Suppressor macrophage treated with lipopolysaccharide for 1 hour (primary cell): ENCODE measurements at places on chromosomes 5 and 9.

DNA sequence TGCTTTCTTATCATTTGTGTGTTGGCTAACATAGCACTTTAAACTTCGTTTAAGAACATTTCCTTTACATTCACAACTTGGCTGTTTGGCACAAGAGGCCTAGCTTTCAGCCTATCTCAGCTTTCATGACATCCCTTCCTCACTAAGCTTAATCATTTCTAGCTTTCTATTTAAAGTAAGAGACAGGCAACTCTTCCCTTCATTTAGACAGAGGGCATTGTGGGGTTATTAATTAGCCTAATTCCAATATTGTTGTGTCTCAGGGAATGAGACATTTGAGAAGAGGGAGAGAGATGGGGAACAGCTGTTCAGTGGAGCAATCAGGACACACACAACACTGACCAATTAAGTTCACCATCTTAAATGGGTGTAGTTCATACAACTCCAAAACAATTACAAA is 51.0 kb upstream of the OR2K2 start:
- no peak for DNase-seq

DNA sequence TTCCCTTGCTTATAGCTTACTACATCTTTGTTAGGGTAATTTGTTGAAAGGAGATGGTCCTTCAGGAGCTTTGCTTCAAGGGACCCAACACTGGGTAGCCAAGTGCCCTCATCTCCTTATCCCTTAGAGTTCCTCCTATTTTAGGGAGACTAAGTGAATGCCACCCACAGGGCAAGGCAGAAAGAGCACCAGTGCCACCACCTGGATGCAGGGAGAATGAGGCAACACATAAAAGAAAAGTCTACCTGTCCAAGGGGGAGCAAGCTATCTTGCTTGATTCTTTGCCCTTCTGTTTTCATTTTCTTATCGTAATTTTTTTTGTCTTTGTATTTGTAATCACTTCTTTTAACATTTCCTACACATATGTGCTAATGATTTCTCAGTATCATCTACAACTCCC is 205.5 kb downstream of the NPR3 start:
- DNase-seq = peak; percentile 2

DNA sequence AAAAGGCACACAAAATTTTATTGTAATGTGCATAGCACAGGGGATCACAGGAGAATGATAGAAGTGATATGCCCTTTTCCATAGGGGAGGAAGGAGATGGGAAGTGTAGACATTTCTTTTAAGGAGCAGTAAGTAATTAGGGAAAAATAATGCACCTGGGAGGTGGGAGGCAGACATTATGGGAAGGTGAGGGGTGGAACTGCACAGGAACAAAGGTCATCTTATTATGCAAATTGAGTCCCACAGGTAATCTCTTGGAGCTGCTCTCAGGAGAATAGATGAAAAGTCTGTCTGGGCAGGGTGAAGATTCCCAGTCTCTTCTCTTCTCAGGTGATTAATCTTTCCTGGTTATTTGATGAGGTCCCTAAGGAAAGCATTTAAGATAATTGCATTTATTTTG is 331.5 kb downstream of the ENC1 start:
- no peak for DNase-seq

GRCh38 chr9:129368444-129368978 is 190.4 kb upstream of the IER5L start:
- no peak for DNase-seq

DNA sequence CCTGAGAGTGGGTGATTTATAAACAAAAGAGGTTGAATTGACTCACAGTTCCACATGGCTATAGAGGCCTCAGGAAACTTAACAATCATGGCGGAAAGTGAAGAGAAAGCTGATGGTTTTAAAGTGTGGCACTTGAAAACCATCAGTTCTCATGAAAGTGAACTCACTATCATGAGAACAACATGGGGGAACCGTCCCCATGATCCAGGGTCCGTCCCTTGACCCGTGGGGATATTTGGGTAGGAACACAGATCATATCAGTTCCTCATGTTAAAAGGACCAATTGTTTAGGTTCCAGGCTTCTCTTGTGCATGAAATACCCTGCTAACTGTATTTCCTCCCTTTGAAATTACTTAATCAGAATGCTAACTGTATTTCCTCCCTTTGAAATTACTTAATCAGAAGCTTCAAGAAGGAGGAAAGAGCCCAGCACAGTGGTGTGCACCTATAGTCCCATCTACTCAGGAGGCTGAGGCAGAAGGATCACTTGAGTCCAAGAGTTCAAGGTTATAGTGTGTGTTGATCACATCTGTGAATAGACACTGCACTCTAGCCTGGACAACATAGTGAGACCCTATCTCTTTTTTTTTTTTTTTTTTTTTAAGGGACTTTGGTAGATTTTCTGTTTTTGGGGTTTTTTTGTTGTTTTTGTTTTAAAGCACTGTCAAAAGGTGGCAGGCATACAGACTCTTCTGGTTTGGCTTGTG is 24.8 kb downstream of the TTC1 start:
- no peak for DNase-seq

- no peak for DNase-seq
Measured at GRCh38 chr5:55960779-55961178, 34.0 kb downstream of the IL6ST start.

DNA sequence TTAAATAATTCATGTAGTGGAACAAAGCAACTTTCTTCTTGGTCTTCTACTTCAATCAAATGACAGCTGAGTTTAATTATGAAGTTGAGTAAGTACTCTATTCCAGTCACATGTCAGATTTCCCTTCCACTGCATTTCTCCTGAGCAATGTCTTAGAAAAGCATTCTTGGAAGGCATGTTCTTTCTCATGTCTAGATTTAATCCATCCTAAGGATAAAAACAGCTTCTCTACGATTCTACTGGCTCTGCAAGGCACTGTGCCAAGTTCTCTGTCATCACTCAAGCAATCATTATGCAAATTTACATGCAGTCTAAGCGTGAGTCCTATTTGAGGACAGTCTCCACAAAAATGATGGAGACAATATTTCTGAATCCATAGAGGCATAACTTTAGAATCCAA is 142.4 kb downstream of the YIPF5 start:
- DNase-seq = no peak

DNA sequence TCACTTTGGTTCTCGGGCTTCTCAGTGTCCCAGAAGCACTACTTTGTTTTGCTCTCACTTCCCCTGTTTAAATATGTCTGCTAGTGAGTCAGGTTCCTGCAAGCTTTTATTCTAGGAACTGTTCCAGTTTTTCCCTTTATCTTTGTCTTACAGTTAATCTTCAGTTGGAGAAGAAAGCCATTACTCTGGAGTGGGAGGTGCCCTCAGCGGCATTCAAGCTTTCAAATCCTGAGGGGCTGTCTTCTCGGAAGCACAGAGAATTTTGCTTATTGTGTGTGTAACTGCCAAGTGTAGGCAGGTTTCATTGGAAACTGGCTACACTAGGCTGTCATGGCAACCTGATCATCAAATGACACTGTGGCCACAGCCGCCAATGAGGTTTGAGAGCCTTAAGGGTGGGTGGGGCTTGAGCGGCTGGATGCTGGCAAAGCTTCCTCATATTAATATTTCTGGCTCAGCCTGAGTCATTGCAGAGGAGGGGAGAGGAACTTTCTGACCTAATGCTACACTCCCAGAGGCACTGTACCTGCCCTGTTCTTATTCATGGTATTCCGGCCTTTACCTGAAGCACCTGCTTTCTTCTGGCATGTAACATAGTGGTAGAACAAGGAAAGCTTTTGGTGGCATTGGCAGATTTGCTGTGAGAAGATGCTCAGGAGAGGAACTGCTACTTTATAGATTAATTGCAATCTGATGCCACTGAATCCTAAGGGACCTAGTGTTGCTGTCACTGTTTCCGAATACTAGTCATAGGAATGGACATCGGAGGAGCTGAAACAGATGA is 26.3 kb downstream of the SLC25A25 start:
- DNase-seq = peak; percentile 93

GRCh38 chr9:70079417-70080037 is 35.9 kb downstream of the MAMDC2 start:
- DNase-seq = no peak

DNA sequence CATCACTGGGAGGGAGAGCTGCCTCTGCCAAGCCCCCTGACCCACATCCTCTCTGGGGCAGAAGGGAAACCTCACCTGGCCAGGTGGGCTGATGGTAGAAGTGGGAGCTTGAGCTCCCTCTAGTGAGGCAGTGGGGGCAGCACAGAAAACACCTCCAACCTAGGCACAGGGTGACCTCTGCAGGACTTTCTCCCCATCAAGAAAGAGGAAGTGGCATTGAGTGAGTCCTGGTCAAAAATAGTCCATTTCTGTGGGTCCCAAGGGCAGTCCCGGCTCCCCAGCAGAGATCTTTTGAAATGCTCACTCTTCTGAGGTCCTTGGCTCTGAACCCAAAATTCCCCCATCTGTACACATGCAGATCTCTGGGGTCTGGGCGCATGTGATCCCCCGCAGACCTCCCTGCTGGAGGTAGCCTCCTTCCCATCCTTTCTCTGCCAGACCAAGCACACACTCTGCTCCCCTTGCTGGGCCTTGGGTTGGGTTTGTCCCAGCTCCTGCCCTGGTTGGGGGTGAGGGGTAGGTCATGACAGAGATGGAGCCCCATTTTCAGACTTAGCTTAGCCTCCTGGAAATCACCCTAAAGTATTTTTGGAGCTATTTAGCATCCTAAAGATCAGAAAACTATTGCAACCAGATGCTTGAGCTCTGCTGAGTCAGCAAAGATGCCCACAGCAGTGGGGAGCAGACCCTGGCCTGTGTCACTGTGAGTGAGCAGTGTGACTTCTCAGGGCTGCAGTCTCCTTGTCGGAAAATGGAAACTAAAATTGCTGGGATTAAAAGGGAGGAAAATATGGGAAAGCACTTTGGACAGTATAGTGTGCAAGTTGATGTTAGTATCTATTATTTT is 41.6 kb upstream of the LCP2 start:
- DNase-seq = peak; percentile 59

DNA sequence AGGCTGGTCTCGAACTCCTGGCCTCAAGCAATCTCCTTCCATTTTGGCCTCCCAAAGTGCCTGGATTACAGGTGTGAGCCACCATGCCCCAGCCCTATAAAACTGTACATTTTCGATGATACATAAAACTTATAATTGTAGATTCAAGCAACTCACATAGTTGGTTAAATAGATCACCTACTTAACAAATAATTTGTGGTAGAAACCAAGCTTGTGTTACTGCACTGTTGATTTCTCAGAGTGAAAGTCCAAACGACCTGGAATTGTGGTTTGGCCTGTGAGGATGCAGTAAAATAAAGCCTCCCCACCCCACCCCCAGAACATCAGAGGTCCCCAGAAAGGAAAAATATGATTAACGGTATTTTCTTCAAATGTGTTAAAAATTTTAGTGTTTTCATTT is 92.7 kb downstream of the TRIO start:
- DNase-seq = no peak

DNA sequence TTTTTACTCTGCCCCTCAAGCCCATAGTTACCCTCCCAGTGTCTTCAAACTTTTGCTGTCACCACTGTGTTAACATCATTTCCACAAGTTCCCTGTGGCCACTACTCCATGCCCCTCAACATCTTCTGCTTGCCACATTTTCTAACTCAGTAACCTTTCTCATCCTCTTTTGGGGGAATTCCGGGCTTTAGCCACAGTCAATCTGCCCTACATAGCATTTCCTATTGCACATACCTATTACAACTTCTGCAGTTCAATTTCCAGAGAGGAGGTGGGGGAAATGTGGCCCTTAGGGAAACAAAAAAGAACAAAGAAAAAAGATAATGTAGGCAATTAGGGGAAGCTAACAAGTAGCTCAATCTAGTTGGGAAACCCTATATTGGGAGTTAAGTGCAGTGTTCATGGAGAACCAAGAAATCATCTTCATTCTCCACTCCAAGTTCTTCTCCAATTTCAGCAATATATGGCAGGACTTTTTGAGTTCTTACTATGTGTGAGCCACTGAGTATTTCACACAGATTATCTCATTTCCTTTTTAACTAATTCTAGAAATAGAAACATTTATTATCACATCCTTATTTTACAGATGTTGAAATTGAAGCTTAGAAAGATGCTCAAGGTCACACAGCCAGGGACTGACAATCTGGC is 40.2 kb upstream of the LPAR1 start:
- peak; percentile 89 for DNase-seq

GRCh38 chr9:98323051-98323830 is 67.8 kb upstream of the TBC1D2 start:
- DNase-seq = no peak

DNA sequence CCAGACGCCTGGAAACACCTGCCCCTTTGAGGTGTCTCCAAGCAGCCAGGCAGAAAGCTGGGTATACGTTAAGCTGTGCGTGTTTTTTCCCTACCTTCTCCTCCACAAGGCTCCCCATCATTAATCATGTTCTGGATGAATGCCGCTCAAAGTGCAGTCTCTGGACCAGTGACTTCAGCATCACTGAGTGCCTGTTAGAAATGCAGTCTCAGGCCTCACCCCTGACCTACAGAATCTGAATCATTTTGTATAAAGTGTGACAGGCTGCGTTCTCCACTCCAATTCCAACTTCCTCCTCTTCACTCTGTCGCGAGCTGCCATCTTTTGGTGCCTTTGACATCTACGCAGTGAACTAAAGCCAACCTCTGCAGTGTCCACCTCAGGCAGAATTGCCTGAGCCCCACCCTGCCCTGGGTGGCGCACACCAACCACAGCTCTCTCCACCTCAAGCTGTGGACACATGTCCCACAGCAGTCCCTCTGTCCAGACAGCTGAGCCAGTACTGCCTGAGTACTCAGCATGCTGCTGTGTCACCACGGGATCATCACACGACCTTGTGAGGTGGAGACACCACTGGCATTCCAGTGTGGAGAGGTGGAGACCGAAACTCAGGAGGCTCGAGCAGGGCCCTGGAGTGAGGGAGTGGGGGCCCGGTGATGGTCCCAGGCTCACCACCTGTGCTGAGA is 14.2 kb downstream of the PTPN3 start:
- no peak for DNase-seq

DNA sequence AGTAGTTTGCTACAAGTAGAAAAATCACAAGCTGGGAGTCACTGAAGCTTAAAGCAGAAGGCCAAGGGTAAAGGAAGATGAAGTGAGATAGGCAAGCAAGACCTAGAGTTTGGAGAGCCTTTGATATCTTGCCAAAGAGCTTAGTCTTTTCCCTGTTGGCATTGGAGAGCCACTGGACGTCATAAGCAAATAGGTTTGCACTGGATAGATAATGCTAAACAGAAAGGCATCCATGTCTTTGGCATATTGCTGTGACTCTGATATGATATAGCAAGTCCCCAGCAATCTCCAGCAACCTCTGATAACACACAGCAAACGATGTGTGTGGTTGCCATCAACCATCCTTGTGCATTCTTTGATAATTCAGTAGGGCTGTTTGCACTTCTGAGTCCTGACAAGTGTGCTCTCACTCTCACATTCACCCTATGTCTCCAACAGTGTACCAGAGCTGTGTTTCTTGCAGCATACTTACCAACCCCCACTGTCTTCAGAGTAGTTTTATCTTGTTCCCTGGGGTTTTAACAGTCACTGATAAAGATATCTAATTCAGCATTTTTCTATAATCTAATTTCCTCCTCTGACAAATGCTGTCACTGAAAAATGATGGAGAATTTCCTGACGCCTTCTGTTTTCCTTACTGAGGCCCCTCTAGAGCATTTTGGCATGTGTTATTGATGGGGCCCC is 16.9 kb upstream of the FREM1 start:
- DNase-seq = no peak
